ENCODE measurements at places on chromosomes 16 and 17.

DNA sequence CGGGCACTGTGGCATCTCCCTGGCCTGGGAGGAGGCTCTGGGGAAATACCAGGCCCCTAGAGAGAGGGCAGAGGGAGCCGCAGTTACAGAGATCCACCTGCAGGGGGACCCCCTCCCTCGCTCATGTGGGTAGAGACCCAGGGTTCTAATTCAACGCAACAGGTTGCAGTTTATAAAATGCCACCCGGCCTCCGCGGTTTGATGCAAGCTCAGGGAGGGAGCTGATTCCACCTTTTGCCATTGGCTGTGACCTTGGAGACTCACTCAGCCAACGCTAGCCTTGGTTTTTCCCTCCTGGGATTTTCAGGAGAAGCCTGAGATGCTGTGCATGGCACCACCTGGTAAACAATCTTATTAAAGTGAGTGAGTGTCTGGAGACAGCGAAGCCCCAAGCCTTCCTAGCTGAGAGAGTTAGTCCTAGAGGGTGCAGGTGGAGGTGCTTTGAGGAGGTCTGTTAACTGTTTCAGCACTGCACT lies 12.1 kb downstream of the TTLL6 start:
- DNase-seq = peak; percentile 83

GRCh38 chr16:27795992-27796614 lies 246.2 kb downstream of the KATNIP start:
- peak; percentile 72 for DNase-seq

GRCh38 chr16:63312346-63312745 lies 1276.1 kb upstream of the CDH8 start:
- DNase-seq = no peak

GRCh38 chr16:49494474-49494873 lies 120.9 kb downstream of the C16orf78 start:
- DNase-seq = no peak

GRCh38 chr16:55001931-55002330 lies 71.3 kb downstream of the IRX5 start:
- DNase-seq = no peak

- DNase-seq = peak; percentile 70
These were observed 7.8 kb downstream of the NACA2 start for GRCh38 chr17:61583242-61583641.

- DNase-seq = no peak
These were observed 605.5 kb upstream of the SALL1 start for GRCh38 chr16:51756447-51757123.

- DNase-seq = no peak
These were observed 21.5 kb upstream of the BRCA1 start for GRCh38 chr17:43146649-43147048.

- peak; percentile 20 for DNase-seq
These were observed 42.2 kb downstream of the TENT4B start for GRCh38 chr16:50195276-50195675.

DNA sequence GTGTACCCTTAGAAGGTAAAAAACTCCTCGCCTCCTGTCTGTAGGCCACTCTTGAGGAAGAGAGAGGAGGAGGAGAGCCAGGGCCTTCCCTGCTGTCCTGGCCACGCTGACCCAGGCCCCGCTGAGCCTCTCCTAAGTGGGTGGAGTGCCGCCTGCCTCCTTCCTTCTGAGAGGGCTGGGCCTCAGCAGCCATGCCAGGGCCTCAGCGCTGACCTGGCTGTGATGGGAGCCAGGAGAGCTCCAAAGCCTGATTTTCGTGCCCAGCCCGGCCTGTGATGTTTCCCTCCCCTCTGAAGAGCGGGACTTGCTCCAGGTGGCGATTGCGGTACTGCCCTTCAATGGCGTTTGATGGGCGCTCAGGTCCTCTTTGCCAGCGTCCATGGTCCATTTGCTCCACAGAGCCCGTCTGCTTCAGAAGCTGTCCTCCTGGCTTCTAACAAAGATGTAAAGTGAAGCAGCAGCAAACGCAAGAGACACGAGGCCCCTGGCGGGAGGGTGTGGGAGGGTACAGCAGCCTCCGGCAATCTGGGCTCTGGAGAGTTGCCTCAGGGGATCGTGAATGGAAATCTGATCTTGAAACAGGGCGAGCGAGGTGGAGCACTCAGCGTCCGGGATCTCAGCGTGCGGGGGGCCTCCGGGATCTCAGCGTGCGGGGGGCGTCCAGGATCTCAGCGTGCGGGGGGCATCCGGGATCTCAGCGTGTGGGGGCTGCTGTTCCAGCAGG lies 93.5 kb downstream of the NPIPB11 start:
- no peak for DNase-seq

- DNase-seq = peak; percentile 55
These were observed 1.3 kb downstream of the AKAP1 start for GRCh38 chr17:57086069-57086930.

- DNase-seq = no peak
These were observed 81.2 kb downstream of the ZNF18 start for GRCh38 chr17:11916091-11916490.

DNA sequence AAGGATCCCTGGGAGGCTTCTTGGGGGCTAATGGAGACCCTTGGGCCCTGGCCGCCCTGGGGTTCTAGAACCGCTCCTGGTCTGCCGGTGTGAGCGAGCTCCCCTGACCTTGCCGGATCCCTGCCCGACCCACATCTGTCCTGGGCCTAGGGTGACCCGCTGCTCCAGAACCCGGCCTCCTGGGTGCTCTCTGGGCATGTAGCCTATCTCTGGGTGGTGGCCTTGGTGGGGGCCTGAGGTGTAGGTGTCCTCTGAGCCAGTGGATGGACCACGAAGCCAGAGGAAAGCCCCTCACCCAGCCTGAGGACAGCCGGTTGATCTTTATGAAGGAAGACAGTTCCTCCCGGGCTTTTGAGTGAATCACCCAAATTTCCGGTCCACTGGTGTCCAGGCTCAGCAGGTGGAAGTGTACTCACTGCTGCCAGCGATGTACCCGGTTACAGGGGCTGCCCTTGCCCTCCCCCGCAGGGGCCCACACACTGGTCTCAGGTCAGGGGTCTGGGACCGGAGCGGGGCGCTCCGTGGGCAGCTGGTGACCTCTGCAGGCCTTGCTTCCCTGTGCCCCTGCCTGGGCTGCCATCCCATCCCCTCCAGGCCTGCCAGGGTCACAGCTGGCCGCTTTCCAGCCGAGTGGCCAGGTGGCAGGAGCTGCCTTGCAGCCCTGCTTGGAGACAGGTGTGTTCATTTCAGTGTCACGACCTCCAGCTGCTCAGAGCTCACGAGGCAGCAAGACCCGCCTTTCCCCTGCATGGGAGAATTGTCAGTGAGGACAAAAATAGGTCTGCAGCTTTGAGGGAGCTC lies 10.5 kb upstream of the GSE1 start:
- no peak for DNase-seq

GRCh38 chr16:82331974-82332750 lies 162.1 kb upstream of the MPHOSPH6 start:
- DNase-seq = no peak

DNA sequence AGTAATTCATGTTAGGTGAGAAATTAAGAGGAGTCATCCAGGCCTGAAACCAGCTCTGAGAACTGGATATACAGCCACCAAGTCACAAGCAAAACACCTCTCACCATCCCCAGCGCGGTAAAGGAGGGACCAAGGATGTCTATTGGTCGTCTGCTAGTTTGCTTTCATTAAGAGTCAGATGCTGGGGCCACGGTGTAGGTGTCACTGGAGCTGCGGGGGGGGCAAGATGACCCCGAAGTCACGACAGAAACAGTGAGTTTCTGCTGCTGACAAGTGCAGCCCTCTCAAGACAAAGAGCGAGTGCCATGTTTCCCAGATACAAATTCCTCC lies 790 bp downstream of the NCBP3 start:
- no peak for DNase-seq

- DNase-seq = peak; percentile 15
These were observed 47.9 kb upstream of the MAP3K14 start for GRCh38 chr17:45364531-45365390.

DNA sequence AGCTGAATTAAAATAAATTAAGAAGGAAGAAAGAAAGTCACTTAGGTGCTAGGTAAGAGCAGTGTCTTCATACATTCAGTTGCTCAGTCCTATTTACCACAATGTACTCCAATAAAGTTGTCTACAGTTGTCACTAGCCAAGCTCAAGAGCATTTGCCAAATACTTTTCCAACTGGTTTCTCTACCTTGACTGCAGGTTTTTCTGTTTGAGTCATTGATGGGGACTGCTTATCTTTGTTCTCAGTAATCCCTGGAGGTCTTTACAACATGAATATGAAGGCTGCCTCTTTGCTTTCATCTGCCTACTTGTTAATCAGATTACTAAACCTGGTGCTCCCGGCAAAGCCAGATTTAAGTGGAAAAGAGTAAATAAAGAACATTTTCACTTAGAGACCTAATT lies 64.6 kb upstream of the CLEC18B start:
- DNase-seq = no peak
